Left renal pelvis (tissue), 4 donors: ENCODE measurements at places on chromosomes 2 and 18.
A peak's percentile ranks its signal among the peaks of the same experiment; 100 is the strongest.

DNA sequence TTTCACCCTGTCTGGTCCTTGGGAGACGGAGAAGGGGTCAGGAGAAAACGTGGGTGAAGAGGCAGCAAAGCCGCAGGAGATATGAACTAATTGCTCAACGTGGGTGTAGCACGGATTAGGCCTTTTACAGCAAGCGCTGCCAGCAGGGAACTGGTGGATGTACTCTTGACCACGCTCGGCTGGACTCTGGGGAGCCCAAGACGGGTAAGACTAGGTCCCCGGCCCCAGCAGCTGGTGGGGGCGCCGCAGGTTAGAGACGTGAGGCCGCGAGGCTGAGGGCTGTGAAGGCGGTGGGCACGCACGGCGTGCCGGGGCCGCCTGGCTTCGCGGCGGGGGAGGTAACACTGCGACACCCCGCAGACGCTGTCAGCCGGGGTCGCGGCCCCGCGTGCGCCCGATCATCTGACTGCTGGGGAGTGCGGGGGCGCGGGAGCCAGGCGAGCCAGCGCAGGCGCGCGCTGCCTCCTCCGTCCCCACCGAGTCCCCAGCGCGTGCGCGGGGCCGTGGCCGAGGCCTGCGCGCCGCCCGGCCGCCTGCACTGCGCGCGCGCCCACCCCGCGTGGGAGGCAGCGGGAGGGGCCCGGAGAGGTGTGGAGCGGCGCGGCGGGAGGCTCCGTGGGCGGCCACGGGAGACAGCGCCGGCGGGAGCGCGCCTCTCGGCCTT lies at the start of gene CLIP4:
Gene CLIP4, plus strand, starts transcription at position 470 of the 664 bp plus-strand sequence. CDS start 5,974 bp downstream, outside the sequence.
- peak; percentile 35 for DNase-seq

DNA sequence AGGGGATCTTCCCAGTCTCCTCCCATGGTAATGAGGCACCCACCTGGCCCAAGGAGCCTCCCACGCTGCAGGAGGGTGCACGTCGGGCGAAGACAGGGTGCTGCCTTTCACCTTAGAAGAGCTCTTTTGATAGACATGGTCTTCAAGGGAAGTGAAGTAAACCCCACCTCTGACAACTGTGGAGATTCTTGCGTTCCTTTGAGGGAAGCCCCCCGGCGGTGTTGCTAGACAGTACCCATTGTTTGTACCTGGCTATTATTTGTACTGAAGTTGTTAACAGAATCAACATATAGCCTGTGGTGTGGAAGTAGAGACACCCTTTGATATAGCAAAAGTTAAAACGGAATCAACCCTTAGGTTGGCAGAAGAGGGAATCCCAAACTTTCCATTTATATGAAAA lies 648.0 kb downstream of the GALR1 start:
- no peak for DNase-seq

- no peak for DNase-seq
Measured at GRCh38 chr2:11661891-11662435, 8.0 kb downstream of the NTSR2 start.

DNA sequence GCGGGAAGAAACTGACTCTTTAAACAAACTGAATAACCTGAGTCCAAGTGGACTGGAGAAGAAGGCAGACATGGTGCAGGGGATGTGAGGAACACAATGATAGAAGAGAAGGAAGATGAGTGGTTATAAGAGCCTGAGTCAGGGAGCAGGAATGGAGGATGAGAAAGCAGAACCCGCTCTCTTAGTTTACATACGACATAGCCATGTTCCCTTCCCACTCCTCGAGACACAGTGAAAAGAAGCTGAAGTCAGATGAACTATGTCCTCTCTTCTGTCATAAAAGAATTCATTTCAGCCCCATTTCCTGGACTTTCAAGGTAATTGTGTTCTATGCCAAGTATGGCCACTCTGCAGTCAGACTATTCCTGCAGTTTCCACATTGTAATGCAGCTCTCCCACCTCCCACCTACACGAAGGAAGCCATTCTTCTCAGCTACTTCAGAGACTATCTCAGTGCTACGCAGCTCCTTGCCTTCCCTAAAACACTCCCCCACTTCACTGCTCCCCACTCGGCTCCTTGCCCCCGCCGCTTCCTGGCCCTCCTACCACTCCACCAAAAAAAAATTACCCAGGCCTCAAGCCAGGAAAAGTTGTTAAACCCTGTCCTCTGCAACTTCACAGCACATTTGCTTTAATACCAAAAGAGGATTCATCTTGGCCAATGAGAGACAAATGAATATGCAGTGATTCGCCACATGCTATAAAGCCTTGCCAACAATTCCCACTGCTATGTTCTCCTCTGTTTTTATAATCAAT lies 323.4 kb upstream of the EPHA4 start:
- no peak for DNase-seq

DNA sequence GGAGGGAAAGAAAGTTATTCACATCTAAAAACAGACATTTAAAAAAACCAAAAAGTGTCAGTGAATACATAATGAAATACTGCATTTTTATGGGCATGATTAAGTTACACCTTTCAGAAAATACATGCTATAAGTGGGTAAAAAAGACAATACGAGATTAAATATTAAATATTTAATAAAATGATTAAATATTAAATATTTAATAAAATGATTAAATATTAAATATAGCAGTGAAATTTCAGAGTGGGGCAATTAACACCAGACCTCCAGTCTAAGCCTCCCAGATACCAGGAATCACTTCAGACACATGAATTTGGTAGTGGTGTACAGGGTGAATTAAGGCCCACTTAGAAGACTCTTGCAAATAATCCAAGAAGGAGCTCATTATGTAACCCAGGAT lies 15.5 kb downstream of the RBM43 start:
- no peak for DNase-seq

DNA sequence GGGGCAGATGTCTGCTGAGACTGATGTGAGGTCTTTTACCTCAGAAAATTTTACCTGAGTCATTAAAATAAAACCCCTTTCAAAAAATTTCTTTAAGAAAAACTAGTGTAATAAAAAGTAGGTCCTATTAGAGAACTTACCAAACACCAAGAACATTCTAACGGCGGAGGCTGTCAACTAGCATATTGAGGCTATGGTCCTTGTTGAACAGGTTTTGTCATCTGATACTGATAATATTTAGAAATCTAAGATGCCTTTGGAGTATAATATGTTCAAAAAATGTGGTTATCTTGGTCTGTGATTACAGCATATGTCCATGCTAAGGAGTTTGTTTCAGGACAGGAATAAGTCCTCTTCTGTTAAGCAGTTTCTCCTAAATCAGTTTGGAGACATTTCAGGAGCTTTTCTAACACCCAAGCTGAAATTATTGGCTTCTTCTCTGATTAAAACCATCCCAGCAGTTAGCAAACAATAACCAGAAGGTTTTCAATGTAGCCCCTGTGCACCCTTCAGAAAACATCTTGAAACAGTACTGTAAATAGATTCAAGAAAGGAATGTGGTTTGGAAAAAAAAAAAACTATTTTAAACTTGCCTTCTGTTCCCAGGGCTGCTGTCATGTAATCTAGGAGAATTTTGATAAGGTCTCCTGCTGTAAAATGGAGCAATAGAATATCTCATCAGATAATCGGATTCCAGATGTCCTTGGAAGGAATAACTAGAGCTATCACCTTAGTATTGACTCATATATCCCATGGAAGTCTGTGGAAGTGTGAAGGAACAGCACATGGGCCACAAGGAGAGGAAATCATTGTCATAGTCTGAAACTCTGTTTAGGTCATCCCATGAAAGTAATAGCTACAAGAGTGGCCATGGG lies 58.7 kb upstream of the B3GNT2 start:
- no peak for DNase-seq

- DNase-seq: no peak
Measured at GRCh38 chr2:160333324-160334027, 133.4 kb upstream of the ITGB6 start.

GRCh38 chr18:25348386-25349130 lies 3.4 kb downstream of the ZNF521 start:
- DNase-seq: no peak

DNA sequence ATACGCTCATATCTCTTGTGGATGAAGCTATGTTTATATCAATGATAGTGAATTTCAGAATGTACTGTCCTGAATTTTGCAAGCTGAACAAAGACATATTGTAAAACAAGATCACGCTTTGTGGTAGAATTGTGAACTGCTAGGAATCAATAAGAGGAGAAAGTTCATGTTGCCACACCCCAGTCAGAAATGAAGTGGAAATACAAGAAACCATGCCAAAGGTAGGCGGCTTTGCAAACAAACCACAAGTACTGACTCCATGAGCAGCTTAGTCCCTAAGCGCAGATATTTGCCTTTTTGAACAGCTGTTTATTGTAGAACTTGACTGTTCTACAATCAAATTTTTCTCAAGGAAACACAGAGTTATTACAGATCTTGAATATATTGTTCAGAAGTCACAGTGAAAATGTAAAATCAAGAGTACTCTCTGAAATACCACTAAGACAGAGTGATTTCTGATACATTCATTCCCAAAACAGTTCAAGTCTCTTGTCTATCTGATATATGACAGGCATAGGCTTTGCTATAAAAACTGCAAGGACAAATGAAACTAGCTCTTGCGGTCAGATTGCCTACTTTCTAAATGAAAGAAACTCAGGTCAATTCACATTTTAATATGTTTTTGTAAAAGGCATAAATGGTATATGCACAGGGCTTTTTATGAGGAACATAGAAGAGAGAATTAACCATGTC lies 120.9 kb upstream of the CDH19 start:
- no peak for DNase-seq

GRCh38 chr2:131046028-131046917 lies 47.0 kb downstream of the FAM168B start:
- DNase-seq: no peak

GRCh38 chr2:178949584-178949983 lies 100.4 kb downstream of the CCDC141 start:
- DNase-seq: no peak

- no peak for DNase-seq
Measured at GRCh38 chr2:7019191-7019590, 102.0 kb downstream of the RNF144A start.

GRCh38 chr2:19330436-19330835 lies 28.0 kb downstream of the OSR1 start:
- no peak for DNase-seq

DNA sequence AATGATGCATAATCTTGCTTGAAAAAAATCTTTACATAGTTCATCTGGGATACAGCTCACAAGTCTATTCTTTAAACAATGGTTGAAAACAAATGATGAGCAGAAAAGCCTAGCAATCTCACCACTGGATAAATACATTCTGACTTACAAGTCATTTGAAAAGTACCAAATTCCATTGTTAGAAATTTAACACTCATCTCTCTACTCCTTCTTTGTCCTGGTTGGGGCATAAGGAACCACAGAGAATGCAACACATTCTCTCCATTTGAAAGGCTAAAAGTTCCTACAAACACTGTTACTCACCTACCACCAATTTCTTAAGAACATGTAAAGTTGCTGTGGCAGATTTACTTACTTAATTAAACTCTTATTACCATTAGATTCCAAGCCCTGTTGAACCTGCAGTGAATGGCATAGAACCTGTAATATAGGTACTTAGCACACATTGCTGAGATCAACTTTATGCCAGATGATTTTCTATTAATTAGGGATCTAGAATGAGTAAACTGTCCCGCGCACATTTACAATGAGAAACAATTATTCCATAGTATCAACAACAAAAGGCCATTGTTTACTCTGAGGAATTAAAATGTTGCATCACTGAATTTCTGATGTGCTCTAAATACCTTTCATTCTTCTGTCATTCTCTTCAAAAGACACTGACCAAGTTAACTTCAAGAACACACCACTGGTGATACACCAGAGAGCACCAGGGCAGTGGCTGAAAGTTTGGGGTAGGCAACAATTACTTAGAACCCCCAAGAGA lies 69.6 kb downstream of the CABYR start:
- DNase-seq: no peak

GRCh38 chr2:68431316-68431972 lies 35.6 kb downstream of the FBXO48 start:
- no peak for DNase-seq

GRCh38 chr2:45105050-45105582 lies 95.9 kb upstream of the SIX2 start:
- DNase-seq: no peak

- DNase-seq: no peak
Measured at GRCh38 chr2:217064234-217065011, 204.6 kb upstream of the TNP1 start.

GRCh38 chr2:9232886-9233285 lies 26.3 kb downstream of the ASAP2 start:
- no peak for DNase-seq

- no peak for DNase-seq
Measured at GRCh38 chr18:23484561-23485182, 18.6 kb upstream of the RMC1 start.

DNA sequence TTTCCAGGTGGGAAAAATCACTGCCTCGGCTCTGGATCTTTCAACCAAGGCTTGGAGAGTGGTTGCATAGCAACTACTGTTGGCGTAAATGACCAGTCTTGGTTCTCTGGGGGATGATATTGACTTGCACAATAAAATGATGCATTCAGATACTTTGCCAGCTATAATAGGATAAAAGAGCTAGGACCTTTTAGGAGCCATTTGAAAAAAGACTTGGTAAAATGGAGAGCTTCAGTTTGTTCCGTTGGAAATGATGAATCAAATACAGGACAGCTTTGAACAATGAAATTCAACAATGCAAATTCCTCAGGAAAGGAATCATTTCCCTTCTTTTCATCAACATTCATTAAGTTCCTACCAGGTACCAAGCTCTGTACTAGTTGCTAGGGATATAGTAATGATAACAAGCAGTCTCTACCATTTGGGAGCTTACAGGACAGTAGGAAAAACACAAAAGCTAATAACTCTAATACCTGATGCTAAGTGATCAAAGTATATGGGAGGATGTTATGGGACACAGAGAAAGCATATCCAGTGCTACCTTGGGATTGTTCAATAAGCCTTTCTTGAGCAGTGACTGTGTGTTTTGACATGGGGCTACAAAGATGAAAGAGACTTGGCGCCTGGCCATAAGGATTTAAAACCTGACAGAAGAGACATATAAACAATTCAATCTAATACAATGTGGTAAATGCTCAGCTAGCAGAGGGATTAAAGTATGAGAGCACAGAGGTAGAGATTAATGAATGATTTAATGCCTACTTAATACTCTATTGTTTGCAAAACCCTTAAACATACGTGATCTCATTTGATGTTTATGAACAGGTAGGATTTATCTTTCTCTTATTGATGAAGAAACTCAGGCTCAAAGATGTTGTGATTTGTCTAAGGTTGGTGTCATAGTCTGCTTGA lies 110.7 kb downstream of the QPCT start:
- no peak for DNase-seq

DNA sequence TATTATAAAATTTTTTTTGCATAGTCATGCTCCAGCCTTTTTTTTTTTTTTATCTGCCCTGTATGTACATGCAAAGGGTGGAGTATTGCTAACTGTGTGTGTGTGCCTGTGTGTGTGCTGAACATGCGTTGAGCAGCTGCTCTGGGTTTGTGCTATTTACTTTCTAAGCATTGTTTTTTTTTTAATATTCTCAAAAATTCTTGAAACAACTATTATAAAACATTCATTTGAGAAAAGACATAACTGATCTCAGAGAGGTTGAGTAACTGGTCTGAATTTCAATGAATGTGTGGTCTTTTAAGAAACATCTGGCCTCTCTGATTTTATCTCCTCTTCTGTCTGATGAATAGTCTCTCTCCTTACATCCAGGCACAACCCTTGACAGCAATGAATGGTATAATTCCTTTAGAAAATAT lies 366.0 kb upstream of the SLC14A2 start:
- no peak for DNase-seq
